ENCODE measurements at places on chromosomes 3 and 15.

- no peak for DNase-seq
Measured at GRCh38 chr3:140277886-140278285, 342.9 kb downstream of the CLSTN2 start.

- DNase-seq: no peak
Measured at GRCh38 chr15:40282869-40283614, at the start of gene ANKRD63. ANKRD63 (minus strand) TSS chr15:40283064; CDS start chr15:40282586, 478 bp downstream.

DNA sequence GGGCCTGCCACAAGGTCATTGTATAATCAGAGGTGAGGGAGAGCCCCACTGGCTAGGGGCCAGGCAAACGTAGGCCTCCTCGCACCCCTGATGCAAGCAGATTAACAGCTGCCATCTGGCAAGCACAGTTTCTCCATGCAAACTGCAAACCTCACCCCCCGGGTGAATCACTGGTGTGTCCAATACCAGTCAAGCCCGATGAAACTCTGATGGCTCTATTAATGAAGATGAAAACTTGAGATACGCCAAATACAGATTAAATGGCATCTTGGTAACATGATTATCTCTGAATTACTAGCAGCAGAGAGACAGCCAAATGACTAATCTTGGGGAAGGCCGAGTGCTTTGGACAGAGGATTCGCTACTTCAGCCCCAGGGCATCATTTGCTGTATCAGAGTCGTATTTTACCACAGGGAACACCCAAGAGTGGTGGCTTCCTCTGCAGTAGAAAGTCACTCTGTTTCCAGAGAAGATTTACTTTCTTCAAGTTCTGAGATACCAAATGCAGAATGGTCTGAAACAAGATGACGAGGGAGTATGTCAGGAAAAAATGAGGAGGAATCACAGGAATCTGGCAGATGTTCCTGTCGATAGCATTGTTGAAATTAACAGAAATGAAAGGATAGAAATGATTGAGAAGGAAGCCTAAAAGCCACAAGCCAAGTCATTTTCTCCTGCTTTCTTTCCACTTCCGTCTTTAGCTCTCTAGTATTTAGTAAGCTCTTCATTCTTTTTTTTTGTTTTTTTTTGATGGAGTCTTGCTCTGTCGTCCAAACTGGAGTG is 96.2 kb upstream of the NR2F2 start:
- DNase-seq: no peak

- peak; percentile 77 for DNase-seq
Measured at GRCh38 chr15:84947947-84948830, 33.5 kb upstream of the PDE8A start.

- DNase-seq: no peak
Measured at GRCh38 chr15:58520936-58521292, 89.1 kb downstream of the LIPC start.

- DNase-seq: no peak
Measured at GRCh38 chr3:131505421-131505820, 2.6 kb upstream of the MRPL3 start.

GRCh38 chr3:128338536-128339330 is 128.0 kb downstream of the DNAJB8 start:
- DNase-seq: no peak

GRCh38 chr3:129868912-129869311 is 24.6 kb downstream of the TMCC1 start:
- DNase-seq: no peak

GRCh38 chr15:88651136-88651732 is 12.4 kb downstream of the ISG20 start:
- DNase-seq: no peak

- no peak for DNase-seq
Measured at GRCh38 chr3:128253150-128253549, 99.9 kb downstream of the EEFSEC start.

DNA sequence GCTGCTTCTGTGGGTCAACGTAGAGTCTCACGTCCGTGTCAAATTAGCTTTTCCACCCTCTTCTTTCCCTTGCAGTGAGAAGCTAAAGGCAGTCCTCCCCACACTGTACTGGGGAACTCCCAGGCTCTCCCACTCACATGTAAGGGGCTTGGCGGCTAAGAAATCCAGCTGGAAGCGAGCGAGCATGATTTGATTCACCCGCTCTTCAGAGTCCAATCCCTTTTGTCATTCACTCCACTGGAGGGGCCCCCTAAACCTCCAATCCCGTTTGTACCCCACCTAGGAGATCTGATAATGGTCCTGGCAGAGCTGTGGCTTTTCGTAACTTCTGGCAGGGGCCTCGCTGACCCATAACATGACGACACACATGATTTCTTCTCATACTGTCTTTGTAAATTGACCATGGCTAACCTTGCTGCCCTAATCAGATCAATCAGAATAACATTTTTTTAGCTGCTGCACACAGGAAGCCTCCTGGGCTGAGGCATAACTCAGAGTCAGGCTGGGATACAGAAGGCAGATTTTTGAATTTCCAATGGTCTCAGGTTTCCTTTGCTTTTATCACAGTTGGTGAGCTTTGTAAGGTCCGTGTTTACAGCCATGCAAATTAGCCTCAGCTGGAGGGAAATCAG is 235.2 kb downstream of the GREM1 start:
- no peak for DNase-seq

DNA sequence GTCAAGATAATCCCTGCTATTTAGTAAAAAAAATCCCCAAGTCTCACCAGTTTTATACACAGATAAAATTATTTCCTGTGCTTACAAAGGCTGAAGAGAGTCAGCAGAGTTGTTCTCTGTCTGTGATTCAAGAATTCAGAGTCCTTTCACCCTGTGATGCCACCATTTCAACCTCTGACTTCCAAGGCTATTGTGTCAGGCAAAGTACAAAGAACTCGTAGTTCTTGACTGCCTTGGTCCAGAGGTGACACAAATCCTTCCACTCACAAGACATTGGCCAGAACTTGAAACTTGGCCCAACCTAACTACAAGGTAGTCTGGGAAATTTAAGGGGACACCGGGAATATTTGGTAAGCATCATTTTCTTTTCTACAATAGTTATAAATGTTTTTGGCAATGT is 34.9 kb upstream of the CMC1 start:
- no peak for DNase-seq

DNA sequence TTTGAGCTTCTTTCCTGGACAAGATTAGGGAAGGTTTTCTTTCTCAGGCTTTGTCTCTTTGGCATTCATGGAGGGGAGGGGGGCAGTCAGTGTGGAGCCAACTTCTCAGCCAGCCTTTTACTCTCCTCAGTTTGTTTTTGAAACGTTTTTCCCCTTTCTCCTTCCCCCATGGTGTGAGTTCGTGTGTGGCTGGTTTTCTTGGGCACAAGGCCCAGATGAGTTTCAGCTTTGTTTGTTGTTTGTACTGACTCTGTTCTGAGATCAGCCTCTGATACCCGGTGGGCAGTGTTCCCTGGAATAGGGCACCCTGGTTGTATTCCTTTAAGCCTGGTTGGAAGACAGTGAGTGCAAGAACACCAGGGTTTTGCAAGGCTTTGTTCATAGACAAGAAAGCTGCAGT is 168.2 kb upstream of the RARB start:
- no peak for DNase-seq

GRCh38 chr15:44045217-44045616 is 149.9 kb downstream of the FRMD5 start:
- DNase-seq: no peak

DNA sequence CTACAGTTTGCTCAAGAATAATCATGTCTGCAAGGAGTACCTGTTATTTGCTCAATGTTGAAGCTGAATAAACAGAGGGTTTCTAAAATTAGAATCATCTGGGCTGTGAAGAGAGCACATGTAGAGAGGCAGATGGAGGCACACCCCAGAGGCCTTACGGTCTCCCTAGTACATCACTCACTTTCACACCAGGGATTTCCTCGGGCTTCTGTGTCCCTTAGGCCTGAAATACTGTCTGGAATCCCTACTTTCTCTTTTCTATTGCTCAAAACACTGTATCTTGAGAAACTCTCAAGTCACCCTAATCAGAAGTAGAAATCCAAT is 473.7 kb upstream of the ROBO2 start:
- no peak for DNase-seq

- no peak for DNase-seq
Measured at GRCh38 chr3:42340466-42340865, 69.9 kb downstream of the LYZL4 start.

- DNase-seq: no peak
Measured at GRCh38 chr3:69091389-69092029, 6.8 kb downstream of the ARL6IP5 start.

GRCh38 chr15:77173487-77173886 is 102.6 kb upstream of the TSPAN3 start:
- no peak for DNase-seq

DNA sequence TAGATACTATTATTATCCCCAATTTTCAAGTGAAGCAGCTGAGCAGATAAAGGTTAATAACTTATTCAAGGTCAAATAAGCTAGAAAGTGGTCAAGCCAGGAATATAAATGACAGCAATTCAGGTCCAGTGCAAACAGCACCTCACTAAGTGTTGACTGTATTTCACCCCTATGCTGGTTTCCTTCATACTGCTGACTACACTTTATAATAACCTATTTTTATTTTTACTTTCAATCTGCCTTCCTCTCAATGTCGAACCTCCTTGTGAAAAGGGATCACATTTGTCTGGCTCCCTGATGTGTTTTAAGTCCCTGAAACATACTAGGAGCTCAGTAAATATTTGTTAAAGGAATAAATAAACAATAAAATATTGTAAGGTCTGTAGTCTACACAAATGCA is 146.1 kb downstream of the NAALADL2 start:
- DNase-seq: no peak

All from AG04450 (cell line).